ENCODE measurements at places on chromosomes 2 and 18.

DNA sequence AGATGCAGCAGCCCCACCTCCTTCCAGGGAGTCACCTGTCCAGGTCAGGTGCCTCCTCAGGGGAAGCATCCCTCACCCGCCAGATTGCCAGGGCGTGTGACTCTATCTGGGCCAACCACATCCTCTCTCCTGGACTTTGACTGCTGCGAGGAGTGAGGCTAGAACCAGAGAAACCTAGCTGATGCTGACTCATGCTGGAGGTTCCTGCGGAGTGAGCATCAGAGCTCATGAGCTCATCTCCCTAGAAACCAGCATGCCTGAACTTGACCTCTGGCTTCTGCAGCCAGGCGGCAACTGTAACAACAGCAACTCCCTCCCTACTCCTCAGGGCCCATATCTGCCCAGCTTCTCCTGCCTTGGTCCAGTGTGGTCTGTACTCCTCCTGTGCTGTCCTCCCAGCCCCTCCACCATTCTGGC is 28.3 kb upstream of the NT5DC4 start:
- no peak for DNase-seq

- DNase-seq = no peak
These were observed 31.2 kb upstream of the C1GALT1C1L start for GRCh38 chr2:43707255-43708015.

DNA sequence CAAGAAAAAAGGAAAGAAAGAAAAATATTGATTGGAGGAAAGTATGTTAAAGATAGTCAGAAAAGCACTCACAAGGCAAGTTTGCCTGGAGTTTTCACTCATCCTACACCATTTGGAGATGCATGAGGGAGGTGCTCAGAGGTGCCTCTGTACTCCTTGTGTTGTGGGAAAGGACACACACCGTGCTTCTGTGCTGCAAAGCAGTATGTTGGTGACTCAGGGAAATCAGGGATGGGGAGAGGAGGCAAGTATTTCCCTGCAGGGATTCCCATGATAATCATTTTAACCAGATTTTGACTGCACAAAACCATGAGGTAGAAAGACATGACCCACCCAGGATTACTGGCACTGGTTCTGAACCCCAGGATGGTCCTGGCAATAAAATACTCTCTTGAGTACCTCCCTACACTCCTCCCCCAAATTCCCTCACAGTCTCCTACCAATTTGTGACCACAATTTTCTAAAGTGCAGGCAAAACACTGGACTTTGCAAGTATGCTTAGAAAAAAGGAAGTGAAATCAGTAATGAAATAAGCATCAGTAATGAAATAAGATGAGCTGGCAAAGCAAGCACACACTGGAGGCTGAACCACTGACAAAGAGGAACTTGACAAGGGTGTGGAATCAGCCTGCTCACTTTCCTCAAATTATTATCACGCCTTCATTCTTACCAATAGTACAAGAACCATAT is 155.5 kb upstream of the ACVR2A start:
- DNase-seq = no peak

DNA sequence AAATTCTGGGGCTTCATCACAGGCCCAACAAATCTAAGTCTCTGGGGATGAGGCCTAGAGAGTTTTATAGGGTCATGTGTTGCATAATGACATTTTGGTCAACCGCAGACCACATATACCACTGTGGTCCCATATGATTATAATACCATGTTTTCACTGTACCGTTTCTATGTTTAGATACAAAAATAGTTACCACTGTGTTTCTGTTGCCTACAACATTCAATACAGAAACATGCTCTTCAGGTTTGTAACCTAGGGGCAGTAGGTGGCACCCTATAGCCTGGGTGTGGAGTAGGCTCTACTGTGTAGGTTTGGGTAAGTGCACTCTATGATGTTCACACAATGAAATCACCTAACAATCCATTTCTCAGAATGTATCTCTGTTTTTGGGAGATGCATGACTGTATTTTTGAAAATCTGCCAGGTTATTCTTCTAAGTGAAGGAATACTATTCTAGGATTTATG is 485.2 kb downstream of the PTPRM start:
- no peak for DNase-seq

GRCh38 chr2:97963880-97964279 is 31.9 kb downstream of the TMEM131 start:
- DNase-seq = no peak

DNA sequence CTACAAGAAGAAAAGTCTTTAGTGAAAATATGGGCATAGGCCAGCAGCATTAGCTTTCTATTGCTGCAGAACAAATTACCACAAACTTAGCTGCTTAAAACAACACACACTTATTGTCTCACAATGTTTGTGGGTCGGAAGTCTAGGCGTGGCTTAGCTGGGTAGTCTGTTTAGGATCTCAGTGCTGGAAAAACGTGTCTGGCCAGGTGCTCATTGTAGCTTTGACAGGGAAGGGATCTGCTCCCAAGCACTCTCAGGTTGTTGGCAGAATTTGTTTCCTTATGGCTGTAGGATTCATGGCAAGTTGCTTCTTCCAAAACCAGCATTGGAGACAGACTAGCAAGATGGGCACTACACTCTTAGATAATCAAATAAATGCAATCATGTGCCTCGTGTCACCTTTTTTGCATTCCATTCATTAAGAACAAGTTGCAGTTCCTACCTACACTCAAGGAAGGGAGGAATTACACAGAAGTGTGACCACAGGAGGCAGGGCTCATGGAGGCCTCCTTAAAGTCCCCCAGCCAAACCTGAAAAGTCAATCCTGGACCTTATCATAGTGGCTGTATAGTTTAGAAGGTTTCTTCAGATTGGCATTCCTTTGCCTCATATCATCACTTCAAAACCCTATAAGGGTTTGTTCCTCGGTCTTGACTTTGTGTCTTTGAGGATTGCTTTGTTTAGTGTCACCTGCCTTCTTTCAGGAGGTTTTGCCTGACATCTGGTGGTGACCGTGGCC is 17.3 kb downstream of the MRPL30 start:
- DNase-seq = no peak

GRCh38 chr2:95296011-95296410 is 1.1 kb upstream of the KCNIP3 start:
- peak; percentile 92 for DNase-seq

DNA sequence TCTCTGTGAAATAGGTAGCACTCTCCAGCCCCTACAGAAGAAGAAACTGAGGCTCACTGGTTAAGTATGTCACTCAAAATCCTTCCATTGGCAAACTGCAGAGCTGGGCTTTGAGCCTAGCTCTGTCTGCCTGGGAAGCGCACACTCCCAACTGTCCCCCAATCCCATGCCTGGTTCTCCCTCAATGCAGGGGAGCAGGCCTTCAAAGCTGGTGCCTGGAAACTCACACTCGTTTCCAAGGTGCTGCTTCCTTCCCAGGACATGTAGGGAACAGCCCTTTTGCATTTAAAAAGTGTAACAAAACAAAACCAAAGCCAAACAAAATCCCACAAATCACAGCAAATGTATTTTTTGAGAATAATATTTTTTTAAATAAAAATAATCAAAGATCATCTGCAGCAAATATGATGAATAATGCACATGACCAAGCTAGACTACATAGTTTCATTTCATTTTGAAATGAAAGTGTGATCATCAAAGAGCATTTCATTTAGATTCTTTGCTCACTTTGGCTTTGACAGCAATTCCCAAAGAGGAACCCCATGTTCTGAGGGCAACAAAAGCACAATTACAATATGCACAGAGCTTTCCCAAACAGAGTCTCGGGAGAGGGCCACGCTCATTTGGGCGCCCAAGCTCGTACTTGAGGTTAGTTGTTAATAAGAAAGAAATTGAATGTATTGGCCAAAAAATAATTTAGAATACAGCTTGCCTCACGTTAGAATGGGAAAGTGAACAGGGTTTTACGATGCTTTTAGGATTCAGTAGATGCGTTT is 96.7 kb upstream of the ACKR3 start:
- no peak for DNase-seq

DNA sequence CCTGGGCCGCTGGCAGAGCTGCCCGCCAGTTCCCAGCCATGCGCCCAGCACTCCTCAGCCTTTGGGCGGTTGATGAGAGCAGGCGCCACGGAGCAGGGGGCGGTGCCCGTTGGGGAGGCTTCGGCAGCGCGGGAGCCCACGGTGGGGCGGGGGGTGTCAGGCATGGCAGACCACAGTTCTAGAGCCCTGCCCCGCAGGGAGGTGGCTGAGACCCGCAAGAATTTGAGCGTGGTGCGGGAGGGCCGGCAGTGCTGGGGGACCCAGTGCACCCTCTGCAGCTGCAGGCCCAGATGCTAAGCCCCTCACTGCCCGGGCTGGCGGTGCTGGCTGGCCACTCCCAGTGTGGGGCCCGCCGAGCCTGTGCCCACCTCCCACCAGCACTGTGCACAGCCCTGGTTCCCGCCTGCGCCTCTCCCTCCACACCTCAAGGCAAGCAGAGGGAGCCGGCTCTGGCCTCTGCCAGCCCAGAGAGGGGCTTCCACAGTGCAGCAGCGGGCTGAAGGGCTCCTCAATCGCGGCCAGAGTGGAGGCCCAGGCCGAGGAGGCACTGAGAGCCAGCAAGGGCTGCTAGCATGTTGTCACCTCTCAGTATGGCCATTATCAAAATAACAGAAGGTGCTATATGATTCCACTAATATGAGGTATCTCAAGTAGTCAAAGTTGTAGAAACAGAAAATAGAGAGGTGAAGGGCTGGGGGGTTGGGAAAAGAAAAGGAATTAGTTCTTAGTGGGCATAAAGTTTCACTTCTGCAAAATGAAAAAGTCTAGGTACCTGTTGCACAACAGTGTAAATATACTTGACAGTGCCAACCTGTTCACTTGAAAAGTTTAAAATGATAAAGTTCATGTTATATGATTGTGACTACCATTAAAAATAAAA is 72.3 kb downstream of the SH3YL1 start:
- no peak for DNase-seq

DNA sequence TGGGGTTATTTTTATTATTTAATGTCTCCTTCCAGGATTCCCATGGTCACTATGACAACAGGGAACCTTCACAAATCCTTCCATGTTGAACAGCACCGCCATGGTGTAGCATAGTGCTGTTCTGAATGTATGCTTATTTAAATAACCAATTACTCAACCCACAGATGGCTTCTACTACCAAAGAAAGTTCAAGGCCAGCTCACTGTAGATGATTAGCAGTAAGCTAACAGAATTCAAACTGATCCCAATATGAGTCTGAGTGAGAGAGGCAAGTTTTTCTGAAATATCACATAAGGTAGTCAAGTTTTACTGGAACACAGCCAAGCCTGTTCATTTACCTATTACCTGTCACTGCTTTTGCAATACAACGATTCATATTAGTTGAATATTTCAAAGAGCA is 51.2 kb downstream of the CLASP1 start:
- no peak for DNase-seq

- no peak for DNase-seq
These were observed 449.5 kb upstream of the PKDCC start for GRCh38 chr2:41598161-41598894.

GRCh38 chr2:100818606-100819369 is 1.2 kb upstream of the NPAS2 start:
- no peak for DNase-seq

DNA sequence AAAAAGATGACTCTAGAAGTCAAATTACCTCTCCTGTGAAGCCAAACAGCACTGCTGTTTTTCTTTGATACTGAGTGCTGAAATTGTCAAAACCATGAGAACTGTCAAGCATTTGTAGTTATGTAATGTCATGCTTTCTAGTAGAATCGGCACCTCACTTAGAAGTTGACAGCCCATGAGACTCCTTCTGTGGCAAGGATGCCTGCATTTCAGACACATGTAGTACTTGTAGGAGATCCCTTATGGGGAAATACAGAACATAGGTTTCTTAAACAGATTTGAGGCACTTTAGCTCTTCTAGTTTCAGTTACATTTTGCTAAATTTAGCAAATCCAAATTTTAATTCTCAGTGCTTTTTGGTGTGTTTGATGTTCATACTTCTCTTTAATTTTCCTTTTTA is 15.7 kb downstream of the ZNF407 start:
- DNase-seq = peak; percentile 33

DNA sequence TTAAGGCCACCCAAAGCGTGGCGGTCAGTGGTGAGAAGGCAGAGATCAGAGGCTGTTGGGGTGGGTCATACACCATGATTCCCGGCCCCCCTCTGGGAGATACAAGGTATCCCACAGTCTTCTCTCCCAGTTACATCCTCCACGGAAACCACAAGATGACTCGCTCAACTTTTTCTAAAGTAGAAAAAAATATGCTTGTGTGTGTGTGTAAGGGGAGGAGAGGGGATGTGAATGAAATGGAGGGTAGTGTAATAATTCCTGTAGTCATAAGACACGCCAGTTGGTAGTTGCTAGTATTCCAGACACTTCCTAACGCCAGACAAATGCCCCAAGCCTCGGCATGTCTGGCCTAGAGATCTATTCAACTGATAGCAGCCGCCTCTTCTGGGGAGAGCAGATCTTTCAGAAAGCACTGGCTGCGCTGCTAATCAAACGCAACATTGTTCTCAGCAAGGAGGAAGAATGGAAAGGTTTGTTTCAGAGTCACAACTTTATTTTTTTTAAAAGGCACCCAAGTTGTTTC is 143.5 kb downstream of the TGIF1 start:
- peak; percentile 55 for DNase-seq

DNA sequence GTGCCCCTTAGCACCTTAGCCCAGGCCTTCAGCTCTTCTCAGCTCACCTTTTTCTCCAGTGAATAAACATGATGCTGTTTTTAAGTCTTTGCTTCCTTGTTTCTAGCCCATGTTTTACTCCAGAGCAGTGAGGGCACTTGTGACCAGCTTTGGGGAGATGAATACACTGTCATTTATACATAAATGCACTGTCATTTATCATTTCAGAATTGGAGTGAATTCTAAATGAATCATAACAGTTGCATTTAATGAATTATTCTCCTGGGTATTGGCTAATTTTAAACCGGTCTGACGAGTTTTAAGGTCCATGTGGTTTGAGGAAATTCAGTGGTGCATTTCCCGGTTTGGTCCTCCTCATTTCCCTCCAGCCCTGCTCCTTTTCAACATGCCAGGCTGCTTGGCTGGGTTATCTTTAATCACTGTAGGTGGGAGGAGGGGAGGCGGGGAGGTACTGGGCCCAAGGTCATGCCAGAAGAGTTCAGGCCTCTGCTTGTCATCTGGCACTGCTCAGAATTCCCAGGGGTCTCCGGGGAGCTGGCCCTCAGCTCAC is 23.9 kb downstream of the PRKCE start:
- DNase-seq = no peak

DNA sequence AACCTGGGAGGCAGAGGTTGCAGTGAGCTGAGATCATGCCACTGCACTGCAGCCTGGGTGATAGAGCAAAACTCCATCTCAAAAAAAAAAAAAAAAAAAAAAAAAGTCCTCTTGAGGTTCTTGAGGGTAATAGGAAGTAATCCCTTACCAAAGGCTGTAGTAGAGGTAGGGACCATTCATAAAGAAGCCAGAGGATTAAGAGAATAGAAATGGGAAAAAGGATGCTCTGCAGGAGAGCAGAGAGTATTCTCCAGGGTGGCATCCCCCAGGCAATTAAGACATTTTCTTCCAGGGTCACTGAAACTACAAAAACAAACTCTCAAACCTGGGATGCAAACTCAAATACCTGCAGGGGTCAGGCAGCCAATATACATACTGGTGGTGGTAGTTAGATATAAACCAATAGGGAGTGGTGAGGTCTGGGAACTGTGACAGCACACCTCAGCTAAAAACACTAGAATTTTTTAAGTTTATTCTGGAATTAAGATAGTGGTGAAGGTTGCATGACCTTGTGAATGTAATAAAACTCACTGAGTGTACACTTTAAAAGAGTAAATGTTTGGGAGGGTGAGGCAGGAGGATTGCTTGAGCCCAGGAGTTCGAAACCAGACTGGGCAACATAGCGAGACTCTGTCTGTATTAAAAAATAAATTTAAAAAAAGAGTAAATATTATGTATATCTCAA is 24.7 kb downstream of the RAPH1 start:
- DNase-seq = no peak

GRCh38 chr2:100228415-100228814 is 86.0 kb upstream of the AFF3 start:
- DNase-seq = no peak

GRCh38 chr2:149191915-149192314 is 138.5 kb upstream of the LYPD6 start:
- no peak for DNase-seq
